ENCODE measurements at places on chromosomes 4 and X. TPM values are rescaled to one million over a fixed set of nuclear protein-coding genes. Genes with fewer than 3 reads are reported as not detected.
A peak's percentile ranks its signal among the peaks of the same experiment; 100 is the strongest.

DNA sequence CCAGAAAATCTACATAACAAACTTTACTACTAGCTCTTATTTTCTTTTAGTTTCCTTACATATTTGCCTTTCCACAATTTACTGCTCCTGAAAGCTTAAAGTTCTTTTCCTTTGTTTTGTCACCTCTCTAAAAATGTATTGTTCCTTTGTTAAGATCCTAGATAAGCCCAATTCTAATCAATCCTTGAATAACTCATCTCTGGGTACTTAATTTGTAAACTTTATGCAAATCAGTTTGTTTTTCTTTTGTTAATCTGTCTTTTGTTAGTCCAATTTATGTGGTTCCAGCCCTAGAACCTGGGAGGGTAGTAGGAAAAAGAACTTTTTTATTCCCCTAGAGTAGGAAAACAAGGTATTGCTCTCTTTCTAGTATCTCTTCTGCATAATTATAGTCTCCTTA is 444.7 kb downstream of the PCDH10 start:
- H3K27ac ChIP-seq: no peak overlapping the region
- H3K4me3 ChIP-seq: peak overlapping the region; percentile 39
- no peaks in the 10 kb centered on the region for H3K36me3 ChIP-seq
- peaks cover 16% of the 10 kb centered on the region for H3K4me1 ChIP-seq
- H3K27me3 ChIP-seq: no peaks in the 10 kb centered on the region
- no peak for DNase-seq

DNA sequence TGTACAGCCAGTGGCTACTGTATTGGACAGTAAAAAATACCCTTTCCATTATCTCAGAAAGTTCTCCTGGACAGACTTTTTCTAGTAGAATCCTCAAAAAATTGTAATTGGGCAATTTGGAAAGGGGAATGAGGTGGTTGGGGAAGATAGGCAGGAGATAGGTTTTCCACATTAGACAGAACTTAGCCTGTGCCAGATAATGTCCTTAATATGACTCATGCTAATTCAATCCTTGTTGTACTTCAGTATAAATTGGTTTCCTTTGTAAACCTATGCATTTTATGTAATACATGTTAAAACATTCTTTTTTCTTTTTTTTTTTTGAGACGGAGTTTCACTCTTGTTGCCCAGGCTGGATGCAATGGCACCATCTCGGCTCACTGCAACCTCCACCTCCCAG is 8.9 kb downstream of the EIF4E start:
- DNase-seq: no peak
- H3K36me3 ChIP-seq: no peaks in the 10 kb centered on the region

DNA sequence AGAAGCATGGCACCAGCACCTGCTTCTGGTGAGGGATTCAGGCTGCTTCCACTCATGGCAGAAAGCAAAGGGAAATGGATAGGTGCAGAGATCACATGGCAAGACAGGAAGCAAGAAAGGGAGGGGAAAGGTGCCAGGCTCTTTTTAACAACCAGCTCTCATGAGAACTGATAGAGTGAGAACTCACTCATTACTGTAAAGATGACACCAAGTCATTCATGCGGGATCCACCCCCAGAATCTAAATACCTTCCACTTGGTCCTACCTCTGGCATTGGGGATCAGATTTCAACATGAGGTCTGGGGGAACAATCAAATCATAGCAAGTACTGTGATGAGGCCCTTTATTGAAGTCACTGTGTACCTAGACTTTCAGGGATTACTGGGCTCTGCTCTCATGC is 72.0 kb upstream of the PRDM5 start:
- H3K4me3 ChIP-seq: no peak overlapping the region
- H3K36me3 ChIP-seq: no peaks in the 10 kb centered on the region
- no peak for DNase-seq
- H3K27me3 ChIP-seq: no peaks in the 10 kb centered on the region
- no peak overlapping the region for H3K27ac ChIP-seq

DNA sequence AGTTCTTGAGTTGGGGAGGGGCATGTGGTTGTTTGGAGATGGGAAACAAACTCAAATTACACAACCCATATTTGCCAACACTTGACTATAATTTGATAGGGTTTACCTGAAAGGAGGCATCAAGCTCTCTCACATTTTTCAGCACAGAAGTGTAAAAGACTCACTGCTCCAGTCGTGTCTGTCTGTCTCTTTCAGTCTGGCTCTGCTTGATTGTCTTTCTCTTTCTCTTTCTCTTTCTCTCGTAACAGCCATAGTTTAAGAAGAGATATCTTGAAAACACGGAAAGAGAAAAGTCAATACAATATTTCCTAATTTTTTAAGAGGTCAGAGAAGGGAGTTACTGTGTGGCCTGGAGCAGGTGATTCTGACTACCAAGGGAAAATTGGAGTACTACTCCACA is 413.6 kb upstream of the CXorf51A start:
- H3K36me3 ChIP-seq: no peaks in the 10 kb centered on the region
- H3K27me3 ChIP-seq: no peaks in the 10 kb centered on the region
- DNase-seq: no peak

Gene IRF2
- 12.5 TPM for total RNA-seq

Gene PPID
- 53.2 TPM for total RNA-seq
